Lung (tissue), 17 donors: ENCODE measurements at places on chromosomes 12 and 14. TPM values are rescaled to one million over a fixed set of nuclear protein-coding genes. Genes with fewer than 3 reads are reported as not detected.

MYH7 gene
- not detected for total RNA-seq

HOXC12 gene
- not detected for total RNA-seq

DNA sequence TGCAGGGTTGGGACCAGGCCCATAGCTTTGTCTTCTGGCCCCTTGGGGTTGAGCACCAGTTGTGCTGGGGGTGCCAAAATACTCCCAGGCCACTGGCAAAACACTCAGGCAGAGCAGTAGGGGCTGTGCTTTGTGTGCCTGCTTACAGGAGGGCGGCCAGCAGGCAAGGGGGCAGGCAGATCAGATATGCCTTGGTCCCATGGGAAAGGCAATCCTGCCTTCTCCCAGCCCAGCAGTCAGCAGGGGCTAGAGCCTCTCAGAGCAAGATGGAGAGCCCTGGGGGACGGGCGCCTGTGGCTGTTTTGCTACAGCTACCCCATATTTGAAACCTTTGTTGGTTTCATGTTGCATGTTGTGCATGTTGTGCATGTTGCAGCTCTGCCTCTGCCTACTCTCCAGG lies 36.2 kb upstream of the TMX1 start:
- H3K4me3 ChIP-seq, result no peak overlapping the region
- no peaks in the 10 kb centered on the region for H3K4me1 ChIP-seq
- H3K27ac ChIP-seq, result no peak overlapping the region
- H3K27me3 ChIP-seq, result peaks cover 2% of the 10 kb centered on the region
- no peaks in the 10 kb centered on the region for H3K36me3 ChIP-seq
- no peak for DNase-seq

KRT86 gene
- not detected for total RNA-seq

DNA sequence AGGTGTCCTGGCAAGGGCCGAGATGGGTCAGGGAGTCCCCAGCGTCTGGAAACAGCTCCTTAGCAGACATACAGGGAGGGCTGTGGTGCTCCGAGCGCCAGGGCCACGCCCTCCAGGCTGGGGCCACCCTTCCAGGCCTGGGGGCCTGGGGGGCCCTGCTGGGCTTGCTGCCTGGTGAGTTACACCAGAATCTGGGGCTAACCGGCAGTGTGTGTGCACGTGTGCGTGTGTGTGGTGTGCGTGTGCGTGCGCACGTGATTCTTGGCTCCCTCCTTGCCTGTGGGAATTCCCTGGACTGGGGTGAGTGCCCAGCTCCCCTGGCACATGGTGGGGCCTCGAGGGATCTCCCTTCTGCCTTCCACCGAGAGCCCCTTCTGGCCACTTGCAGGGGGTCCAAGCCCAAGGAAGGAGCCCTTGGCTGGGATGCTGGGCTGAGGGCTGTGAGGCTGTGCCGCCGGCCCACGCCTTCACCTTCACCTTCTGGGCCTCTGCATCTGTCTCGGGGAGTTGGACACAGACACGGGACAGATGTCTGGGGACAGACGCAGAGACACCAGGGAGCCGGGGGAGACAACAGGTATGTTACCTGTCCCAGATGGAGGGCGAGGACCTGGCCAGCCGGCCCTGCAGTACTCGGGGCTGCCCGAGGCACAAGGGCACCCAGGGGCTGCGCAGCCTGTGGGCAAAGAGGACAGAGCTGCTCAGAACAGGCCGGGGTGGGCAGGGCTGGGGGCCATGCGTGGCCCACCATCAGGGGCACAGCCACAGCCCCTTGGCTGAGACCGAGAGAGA lies 37.2 kb downstream of the BEGAIN start:
- H3K27me3 ChIP-seq, result no peaks in the 10 kb centered on the region
- H3K27ac ChIP-seq, result no peak overlapping the region
- no peaks in the 10 kb centered on the region for H3K4me1 ChIP-seq
- no peak for DNase-seq
- H3K36me3 ChIP-seq, result no peaks in the 10 kb centered on the region

DNA sequence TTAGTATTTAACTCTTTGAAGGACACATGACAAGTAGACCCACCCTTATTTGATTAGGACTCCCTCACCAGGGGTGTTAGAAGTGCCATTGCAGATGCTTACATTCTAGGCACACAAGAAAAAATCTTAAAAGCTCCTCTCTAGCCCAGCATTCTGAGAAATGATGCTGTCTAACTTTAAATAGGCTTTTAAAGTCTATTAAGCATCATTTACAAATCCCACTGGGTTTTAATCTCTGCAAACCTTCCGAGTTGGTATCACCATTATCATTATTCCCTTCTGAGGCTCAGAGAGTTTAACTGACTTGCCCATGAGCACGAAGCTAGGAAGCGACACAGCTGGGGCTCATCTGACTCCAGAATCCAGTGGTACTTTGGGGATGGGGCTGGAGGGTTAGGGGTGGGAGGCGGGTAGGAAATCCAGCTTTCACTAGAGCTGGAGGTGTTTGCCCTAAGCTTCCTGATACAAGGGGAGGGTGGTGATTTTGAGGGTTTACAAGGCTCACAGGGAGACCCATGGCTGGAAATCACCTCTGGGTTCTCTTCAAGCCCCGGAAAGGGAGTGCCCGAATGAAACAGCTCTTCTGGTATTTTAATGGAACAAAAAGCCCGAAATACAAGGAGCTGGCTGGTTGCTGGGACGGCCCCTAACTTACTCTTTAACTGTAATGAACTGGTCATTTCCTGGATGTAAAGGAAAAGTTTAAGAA lies 109.2 kb upstream of the FUT8 start:
- H3K4me1 ChIP-seq, result peaks cover 15% of the 10 kb centered on the region
- no peaks in the 10 kb centered on the region for H3K27me3 ChIP-seq
- no peak for DNase-seq
- no peak overlapping the region for H3K27ac ChIP-seq
- H3K4me3 ChIP-seq, result no peak overlapping the region

SLC8A3 gene
- total RNA-seq, result 3.7 TPM

KRT7 gene
- 33.6 TPM for total RNA-seq

DNA sequence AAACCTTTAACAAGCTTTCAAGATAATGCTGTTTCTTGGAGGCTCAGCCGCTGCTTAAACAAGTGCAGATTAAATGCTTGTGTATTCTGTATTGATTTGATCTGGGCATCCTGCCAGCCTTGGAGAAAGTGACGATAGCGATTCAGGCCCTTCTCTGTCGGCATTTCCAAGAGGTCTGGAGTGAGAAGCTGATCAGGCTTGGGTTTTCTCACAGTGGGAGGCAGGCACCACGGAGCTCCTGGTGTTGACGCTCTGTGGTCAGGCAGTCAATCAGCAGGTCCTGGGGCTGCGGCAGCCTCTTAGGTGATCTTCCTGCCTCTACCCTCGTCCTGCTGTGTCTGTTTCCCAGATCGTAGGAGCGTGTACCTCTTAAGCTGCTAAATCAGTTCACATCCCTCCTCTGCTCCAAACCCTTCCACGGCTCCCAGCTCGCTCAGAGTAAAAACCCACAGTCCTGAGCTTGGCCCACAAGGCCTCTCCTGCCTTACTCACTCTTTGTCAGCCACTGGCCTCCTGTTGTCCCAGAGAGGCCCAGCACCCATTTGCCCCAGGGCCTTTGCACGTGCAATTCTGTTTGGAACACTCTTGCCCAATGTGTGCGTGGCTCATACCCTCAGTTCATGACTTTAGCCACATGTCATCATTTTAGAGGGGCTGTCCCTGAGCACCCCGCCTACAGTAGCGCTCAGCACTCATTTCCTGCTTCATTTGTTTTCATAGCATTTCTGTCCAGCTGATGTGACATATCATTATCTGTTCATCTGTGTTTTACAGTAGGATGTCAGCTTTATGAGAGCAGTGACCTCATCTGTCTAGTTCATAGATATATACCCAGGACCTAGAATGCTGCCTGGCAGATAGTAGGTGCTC lies 155.4 kb downstream of the AACS start:
- no peaks in the 10 kb centered on the region for H3K36me3 ChIP-seq
- DNase-seq, result peak; percentile 40
- no peaks in the 10 kb centered on the region for H3K4me1 ChIP-seq
- H3K27ac ChIP-seq, result no peak overlapping the region
- no peak overlapping the region for H3K4me3 ChIP-seq
